ENCODE measurements at places on chromosomes 2 and 18.
A peak's percentile ranks its signal among the peaks of the same experiment; 100 is the strongest.

DNA sequence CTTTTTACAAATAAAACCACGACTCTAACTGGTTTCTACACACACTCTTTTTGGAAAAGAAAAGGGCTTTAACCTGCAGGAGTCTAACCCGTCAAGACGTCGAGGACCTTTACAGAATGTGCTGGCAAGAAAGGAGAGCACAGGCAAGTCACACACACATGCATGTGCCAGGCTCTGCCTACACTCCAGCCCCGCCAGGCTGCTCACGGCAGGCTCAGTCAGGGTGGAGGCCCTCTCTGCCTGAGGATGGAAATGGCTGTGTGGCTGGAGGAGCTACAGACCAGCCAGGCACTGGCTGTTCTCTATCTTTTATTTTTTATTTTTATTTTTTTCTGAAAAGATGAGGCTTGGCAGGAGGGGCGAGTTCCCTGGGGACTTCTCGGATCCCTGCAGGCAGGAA, 10.2 kb downstream of the SIX3 start:
- peak; percentile 53 for DNase-seq

DNA sequence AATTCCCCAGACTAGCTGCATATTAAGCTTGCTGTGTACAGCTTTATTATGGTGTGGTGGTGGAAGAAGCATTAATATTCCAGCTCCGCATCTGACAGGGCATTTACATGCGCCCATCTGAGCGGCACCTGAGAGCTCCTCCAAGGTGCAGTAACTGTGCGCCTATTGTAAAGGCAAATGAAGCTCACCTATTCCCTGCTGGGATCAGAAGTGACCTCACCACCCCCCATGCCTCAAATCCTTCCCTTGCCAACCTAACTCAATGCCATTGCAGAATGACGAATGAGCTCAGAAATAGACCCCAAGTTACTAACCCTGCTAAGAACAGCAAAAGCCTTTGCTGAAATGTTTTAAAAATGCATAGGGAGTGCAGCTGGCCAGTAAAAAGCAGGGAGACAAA, 14.3 kb downstream of the BCL11A start:
- no peak for DNase-seq

DNA sequence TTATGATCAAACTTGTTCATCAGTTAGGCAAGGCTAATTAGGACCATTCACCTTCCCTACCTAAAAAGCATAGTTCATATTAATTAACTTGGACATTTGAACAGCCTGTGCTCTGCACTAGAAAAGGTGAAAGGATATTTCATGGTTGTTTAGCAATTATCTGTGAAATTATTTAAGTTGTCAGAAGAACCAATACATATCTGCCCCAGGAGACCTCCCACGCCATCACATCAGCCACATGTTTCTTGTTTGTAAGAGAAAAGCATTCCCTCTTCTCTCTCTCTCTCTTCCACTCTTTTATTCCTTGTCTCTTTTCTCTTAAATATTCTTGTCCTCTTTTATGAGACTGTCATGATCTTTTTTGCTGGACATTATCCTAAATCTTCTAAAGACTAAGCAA, 282.0 kb upstream of the RND3 start:
- no peak for DNase-seq

DNA sequence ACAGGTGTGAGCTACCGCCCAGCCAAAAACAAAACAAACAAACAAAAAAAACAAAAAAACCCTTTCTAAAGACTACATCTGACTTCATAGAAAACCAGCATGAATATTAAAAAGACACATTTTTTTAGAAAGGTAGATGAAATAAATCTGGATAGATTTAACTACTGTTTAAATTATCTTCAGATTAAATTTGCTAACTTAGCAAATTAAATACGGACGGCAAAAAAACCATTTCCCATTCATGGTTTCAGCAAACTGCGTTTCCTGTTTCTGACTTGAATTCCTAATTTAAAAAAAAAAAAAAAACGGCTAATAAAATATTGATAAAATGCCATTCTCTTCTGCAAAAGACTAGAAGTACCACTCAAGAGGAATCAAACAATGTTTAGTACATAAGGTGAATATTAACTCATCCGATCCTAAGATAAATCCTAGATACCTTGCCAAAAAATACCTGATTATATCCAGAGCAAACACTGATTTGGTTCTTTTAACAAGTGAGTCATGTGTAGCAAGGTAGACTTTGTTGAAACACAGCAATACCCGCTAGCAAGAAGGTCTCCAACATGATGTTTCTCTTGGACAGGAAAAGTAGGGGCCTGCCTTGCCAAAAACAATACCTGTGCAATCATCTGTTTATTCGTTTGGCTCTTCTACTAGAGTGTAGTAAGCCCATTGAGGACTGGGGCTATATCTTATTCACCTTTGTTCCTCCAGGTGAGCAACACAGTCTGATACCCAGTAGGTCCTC, 96.2 kb downstream of the BARD1 start:
- no peak for DNase-seq

DNA sequence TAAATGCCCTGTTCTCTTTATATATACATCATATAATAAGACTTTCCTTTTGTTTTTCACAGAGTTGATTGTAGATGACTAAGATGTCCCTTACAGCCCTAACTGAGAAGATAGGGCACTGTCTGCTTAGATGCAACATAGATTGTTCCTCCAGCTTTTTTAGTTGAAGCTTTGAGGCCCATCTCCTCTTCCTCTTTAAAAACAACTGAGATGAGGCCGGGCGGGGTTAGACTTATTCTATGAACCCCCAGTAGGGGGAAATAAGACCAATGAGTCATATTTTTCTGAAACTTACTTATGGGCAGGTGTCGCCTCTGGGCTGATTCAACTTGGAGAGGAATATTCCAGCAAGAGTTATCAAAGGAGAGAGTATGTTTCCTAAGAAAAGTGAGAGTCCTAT, 84.6 kb downstream of the FBXO15 start:
- peak; percentile 75 for DNase-seq

DNA sequence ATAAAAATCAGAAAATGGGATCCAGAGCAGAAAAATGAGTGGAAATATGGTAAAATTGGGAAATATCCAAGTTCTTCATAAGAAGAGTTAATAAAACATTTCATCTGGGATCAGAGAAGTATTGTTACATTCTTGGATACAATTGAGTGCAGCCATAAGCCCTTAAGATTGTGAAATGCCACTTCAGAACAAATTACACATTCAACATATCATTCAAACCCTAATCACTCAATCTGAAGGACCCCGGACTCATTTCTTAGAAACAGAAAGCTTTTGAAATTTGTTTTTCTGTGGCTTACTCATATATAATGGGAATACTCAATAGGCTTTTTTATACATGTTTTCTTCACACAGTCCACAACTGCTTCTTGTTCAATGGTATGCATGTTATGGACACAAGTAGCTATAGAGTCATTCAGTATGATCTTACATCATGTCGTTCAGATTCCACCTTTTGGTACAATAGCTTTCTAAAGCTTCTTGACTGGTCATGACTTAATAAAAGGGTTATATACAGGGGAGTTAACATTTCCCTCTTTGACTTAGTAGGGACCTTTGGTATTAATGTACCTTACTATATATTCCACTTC, 39.9 kb downstream of the SCN7A start:
- DNase-seq, result peak; percentile 30

DNA sequence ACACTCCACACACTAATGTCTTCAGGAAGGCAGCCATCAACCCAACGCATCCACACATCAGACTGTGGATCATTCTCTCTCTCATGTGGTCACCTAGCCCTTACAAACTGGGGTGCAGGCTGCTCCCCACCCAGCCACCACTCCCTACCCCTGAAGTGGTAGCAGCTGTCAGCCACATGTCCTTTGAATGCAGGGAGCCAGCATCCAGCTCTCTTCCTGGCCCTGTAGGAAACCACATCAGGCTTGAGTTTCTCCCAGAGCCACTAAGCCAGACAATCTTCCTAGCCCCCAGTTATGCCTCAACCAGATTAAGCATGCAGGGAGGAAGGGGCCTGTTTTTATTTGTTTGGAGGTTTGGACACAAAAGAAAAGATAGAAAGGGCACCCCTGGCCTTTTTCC, 52.8 kb upstream of the SPP2 start:
- DNase-seq, result no peak

- DNase-seq, result no peak
These were observed 15.0 kb downstream of the CRACDL start for GRCh38 chr2:98921062-98921461.

GRCh38 chr2:208413931-208414330, 7.3 kb downstream of the PTH2R start:
- DNase-seq, result no peak

DNA sequence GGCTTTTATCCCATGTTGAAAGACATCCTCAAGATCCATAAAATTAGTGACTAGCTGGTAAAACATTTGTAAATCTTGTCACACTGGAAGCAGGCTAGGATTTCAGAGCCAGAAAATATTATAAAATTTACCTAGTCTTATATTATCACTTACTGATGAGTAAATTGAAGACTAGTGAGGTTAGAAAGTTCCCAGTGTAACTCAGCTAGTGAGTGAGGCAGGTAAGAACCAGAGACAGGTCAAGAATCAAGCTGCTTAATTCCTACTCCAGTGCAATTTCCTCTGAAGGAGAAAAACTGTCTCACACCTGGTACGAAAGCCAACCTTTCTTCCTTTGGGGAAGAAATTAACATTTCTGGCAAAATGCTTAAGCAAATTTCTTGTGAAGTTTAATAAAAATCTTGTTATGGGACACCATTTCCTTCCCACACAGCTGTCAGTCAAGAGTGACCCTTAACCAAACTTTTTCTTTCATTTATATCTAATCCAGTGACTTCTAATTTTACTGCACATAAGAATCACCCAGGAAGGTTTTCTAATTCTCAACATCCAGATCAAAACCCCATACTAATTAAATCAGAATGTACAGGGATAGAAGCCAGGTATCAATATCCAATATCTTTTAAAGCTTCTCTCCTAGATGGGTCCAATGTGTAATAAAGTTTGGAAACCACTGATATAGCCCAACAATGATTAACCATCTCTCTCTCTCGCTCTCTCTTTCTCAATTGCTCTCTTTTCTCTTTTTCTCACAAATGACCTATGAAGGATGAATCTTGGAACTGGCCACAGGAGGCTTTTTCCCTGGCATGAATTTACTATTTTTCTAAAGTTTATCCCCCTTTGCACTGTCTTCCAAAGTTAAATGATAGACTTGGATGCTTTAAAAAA, 264.3 kb upstream of the SLC39A10 start:
- DNase-seq, result no peak

DNA sequence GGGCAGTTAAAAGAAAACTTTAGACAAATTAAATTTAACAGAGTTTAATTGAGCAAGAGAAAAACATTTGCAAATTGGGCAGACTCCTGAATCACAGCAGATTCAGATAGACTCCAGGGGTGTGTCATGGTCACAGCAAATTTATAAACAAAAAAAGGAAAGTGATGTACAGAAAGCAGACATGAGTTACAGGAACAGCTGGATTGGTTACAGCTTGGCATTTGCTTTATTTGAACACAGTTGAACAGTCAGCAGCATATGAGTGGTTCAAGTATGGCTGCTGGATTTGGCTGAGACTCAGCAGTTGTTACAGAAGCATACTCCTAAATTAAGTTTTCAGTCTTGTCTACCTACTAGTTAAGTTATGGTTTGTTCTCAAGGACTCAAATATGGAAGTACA, 82.3 kb upstream of the NYAP2 start:
- DNase-seq, result no peak

GRCh38 chr2:47819834-47820233, 36.9 kb downstream of the MSH6 start:
- no peak for DNase-seq

DNA sequence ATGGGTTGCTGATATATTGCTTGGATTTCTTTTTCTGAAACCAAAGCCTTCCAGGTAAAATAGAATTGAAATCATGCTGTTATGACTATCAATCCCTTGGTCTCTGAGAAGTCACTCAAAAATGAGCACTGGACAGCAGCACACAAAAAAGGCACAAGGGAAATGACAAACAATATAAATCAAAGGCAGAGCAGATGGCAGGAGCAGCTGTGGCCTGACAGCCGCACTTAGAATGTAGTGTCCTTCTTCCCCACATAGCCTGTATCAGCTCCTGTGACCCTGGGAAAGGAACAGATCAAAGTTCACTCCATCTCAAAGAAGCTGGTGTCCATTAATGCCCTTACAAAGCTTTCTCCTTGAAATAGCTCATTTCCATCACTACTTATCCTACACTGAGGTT, 326.7 kb downstream of the SUCLG1 start:
- DNase-seq, result peak; percentile 27

GRCh38 chr18:65017372-65017760, 733.4 kb upstream of the CDH7 start:
- peak; percentile 93 for DNase-seq

GRCh38 chr2:39225567-39225966, 18.2 kb downstream of the CDKL4 start:
- no peak for DNase-seq

DNA sequence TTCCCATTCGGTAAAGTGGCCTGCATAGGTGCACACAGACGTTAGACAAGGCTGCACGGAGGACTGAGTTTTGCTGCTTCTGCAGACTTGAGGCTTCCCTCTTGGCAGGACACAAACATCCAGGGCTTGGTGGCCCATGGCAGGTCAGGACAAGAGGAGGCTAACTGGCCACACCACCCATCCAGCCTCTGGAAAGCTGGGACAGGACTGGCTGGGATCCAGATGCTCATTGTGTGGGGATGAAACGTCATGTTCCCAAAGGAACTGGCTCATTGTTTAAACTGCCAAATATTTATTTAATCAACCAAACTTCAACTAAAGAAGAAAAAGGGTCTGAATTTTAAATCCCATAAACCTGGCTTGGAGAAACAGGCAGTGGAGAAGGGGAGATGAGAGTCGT, 239.1 kb upstream of the EPAS1 start:
- DNase-seq, result no peak

- DNase-seq, result no peak
These were observed 138.6 kb downstream of the DTNA start for GRCh38 chr18:34848695-34849094.

- DNase-seq, result peak; percentile 41
These were observed 22.2 kb upstream of the IL1RL1 start for GRCh38 chr2:102289129-102289528.

DNA sequence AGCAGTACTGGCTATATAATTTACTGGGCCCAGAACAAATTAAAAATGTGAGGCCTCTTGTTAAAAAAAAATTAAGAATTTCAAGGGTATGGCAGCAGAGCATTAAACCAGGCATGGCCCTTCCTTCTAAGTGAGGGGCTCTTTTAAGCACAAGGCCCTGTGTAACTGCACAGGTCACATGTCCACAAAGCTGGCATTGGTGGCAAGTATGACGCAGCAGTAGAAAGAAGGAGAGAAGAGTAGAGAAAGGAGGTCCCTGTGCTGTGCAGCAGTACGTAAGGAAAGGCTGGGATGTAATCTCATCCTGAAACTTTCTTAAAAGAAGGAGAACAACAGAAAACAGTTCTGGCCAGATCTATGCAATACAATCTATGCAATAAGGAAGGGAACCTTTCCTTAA, 51.2 kb downstream of the MBD2 start:
- DNase-seq, result no peak

GRCh38 chr2:196586511-196586991, 53.0 kb upstream of the CCDC150 start:
- DNase-seq, result peak; percentile 96

DNA sequence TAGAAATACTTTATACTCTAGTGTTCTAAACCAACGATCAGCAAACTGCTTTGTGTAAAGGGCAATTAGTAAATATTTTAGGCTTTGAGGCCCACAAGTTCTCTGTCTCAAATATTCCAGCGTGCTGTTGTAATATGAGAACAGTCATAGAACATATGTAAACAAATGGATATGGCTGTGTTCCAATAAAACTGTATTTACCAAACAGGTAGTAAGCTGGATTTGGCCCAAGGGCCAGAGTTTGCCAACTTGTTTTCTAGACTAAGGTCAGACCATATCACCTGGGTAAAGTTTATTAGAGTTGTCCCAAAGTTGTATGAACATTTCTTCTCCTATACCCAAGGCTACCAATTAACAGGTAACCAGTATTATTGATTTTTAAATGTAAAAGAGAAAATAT, 303.2 kb upstream of the MC4R start:
- peak; percentile 98 for DNase-seq
